CD4-positive, alpha-beta T cell treated with Interleukin-4 for 4 hours (primary cell): ENCODE measurements at places on chromosomes 1 and 21.

DNA sequence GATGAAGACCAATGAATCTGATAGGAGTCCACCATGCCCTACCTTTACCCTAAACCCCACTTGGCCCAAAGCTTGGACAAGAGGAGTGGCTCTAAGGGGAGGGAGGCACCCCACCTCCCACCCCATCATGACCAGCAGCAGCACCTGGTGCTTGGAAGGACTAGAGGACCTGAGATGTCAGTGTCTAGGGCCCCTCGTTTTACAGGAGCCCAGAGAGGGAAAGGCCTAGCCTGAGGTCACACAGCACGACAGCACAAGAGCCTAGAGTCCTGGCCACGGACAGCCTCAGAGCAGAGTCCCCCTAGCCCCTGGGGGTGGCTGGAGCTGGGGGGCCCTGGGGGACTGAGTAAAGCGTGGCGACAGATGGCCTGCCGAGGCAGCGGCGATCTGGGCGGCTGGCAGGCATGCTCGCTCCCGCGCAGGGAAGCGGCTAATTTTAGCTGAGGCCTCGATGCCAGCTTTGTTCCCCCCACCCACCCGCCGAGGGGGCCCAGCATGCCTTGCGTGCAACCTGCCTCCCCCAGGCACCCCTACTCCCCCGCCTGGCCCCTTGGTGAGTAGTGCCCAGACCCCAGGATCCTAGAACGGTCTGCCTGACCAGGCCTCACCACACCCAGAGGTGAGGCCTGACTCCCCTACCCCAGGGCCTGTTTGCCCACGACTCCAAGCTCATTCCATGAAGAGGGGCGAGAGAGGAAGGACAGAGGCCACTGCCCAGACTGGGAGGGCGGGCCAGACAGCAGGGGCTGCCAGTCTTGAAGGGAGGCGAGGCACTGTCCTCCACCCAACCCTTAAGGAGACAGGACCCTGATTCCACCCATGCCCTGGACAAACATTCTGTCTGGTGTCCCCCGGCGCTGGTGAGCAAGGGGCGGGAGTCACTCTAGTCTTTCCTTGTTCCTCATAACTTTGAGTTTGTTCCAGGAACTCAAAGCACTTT, 39.0 kb downstream of the AHDC1 start:
- no peak for DNase-seq

GRCh38 chr1:245704341-245704740, 549.6 kb downstream of the KIF26B start:
- DNase-seq = no peak

- DNase-seq = no peak
Measured at GRCh38 chr1:92066321-92066720, 8.9 kb downstream of the SETSIP start.

DNA sequence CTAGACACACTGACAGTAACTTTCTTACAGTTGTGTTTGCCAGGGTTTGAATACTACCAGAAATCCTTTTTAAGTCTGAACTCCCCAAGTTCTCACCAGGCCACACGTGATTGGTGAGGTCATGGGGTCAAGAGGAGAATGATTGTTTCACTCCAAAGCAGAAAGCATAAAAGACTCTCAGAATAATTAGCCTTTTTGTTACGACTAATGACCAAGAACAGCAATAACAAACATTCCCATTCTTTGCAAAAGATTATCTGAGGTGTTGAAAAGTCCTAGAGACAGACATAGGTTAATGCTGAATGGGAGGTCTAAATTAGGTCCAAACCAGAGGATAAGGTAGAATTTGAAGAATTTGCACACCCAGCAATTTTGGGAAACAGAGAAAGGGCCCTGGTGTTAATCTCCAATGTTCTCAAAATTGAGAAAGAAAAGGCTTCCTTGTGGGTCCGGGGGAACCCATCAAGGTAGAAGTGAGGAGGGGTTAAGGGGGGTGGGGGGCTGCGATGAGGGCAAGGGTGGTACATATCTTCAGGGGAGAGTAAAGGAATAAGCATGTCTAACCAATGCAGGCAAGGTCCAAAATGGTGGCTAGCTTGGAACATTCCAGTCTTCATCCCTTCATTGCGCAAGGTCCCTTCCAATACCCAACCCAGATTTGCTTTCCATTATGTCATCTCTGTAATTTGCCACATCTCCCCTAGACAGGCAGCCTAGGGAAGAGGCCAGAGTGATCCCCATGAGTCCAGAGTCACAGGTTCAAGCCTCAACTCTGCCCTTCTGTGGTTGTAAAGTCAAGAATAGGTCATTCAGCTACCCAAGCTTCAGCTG, 74.6 kb upstream of the NFIA start:
- DNase-seq = no peak

- no peak for DNase-seq
Measured at GRCh38 chr1:82226186-82226505, 425.4 kb downstream of the ADGRL2 start.

- DNase-seq = no peak
Measured at GRCh38 chr1:1196431-1197187, 9.8 kb downstream of the TNFRSF18 start.

GRCh38 chr1:75275631-75276030, 141.4 kb downstream of the LHX8 start:
- DNase-seq = no peak

- DNase-seq = no peak
Measured at GRCh38 chr21:31531967-31532366, 127.5 kb upstream of the SOD1 start.

DNA sequence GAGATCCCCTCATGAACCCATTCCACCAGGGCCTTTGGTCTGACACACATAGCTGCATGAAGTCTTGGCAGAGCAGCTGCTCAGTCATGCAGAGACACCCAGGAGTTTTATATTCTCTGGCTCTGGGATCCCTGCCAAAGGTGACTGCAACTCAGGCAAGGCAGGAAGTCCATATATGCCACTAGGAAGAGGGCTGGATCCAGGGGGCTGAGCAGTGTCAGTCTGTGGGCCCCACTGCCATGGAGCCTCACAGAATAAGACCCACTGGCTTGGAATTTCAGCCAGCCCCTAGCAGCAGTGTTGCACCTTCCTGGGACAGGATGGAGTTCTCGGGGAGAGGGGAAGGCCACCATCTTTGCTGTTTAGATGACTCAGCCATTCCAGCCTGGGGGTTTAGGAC, 199.7 kb downstream of the TBX15 start:
- no peak for DNase-seq

DNA sequence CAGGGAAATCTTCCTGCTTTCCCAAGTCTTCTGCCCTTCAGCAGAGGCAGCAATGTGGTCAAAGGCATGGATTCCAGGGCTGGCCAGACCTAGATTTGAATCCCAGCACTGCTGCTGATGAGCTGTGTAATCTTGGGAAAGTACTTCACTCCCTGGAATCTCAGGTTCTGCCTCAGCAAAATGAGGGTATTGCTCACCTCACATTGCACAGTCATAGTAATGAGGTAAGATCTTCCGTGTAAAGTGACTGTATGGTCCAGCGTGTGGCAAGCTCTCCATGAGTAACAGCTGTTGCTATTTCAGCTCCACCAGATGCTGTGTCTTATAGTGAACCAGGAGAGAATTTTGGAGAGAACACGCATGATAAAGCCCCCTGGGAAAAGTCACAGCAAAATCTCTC, 56.1 kb upstream of the F3 start:
- DNase-seq = no peak

DNA sequence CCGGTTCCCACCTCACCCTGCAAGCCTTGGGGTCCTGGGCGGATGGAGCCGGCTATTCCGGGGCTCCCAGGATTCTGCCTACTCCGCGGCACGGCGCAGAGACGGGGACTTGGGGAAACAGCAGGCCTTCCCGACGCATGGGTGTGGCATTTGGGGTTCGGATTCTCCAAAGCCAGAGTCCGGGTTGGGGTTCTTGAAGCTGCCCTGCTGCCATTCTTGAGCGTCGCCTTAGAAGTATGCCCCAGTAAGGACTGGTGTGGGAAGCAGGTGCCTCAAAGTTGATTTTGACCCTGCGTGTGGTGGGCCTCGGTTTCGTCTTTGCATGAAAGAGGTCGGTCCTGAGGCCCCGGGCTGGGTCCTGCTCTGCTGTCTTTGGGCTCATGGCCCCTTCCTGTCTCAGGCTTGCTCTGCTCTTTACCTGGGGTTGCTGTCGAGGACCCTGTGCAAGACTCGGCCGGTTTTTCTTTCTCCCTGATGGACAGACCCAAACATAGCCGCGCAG, 696 bp downstream of the GUK1 start:
- DNase-seq = peak; percentile 10

DNA sequence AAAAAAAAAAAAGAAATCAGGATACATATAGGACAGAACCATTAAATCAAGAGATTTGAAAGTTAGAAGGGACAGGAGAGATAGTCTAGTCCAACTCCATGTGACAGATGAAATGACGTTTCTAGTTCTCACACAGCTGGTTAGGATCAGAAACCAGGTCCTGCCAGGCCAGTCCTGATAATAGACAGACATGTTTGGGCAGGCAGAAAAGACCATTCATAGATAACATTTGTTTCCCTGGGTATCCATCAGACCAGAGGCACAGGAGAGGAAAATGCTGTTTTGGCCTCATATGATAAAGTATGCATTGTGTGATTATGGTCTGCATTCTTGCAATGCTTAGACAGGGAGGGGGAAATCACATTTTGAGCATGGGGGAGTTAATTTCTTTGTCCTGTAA, 29.3 kb downstream of the ZBTB8B start:
- no peak for DNase-seq

DNA sequence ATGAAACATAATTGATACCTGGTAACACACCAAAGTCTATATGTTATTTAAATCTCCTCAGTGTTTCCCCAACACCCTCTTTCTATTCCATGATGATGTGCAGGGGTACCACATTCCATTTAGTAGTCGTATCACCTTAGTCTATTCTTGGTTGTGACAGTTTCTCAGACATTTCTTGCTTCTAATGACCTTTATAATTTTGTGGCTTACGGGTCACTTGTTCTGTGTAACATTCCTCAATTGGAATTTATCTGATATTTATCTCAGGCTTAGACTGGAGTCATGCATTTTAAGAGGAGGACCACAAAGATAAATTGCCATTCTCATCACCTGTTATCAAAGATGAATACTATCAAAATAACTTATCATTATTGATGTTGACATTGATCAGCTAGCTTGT, 679.6 kb downstream of the USP25 start:
- DNase-seq = no peak

- DNase-seq = no peak
Measured at GRCh38 chr1:245788269-245788668, 633.5 kb downstream of the KIF26B start.

- DNase-seq = no peak
Measured at GRCh38 chr1:209648931-209649776, 3.1 kb downstream of the LAMB3 start.

DNA sequence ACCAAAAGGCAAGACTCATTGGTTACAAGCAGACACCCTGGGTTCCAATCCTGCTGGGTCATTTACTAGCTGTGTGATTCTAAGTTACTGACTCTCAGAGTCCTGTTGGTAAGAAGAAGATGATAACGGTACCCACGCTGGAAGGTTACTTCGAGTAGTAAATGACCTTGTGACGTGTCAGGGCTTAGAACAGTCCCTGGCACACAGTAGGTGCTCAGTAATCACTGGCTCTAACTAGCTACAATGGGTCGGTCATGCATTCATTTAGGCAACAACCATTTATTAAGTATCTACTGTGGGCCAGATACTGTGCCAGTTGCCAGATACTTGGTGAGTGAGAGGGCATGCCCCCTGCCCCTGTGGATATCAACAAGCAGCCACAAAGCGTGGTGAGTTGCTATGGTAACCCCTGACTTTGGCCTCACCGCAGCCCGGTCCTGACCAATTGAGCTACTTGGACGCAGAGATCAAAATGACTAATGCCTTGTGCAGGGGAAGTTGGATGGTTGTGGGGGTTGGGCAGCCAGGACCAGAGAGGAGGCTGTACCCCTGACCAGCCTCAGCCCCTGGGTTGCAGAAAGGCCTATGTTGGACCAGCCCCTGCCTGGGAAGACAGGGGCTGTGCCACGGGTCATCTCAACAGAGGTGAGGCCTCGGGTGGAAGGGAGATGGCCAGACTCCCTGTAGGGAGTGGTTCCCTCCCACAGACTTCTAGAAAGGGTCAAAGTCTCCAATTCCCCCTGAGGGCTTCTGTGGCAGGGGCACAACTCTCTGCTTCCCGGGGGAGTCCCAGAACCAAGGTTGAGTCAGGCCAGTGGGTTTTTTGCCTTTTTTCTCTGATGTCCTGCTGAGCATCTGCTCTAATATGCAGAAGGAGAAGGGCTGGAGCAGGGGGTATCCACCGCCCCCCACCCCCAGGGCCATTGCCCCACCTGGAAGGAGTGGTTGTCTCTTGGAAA, 16.0 kb downstream of the DHRS3 start:
- no peak for DNase-seq

DNA sequence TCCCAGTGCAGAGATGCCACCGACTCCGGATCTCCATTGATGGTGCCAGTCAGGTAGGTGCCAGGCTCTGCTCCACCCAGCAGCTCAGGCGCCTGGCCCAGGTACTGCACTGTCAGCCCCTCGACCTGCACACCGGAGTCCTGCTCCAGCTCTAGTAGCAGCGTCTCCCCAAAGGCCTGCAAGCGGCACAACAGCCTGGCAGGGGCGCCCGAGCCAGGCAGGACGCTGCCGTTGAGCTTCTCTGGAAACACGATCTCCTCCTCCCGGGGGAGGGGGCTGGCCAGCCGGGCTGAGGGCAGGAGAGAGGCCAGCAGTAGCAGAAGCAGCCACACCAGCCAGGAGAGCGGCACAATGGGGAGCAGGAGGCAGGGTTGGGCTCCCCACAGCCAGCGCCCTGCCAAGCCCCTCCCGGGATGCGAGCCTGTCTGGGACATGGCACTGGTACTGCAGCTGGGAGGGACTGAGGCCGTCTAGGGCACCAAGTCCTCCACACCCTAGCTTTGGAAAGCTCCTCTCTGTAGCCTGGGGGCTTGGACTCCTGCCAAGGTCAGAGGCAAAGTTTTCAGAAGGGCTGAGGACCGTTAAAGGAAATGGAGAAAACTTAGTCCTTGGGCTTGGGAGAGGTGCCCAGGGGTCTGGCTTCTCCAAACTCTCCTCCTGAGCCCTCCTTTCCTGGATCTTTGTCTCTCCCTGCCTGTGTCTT, 509 bp downstream of the ADAMTS4 start:
- DNase-seq = no peak

DNA sequence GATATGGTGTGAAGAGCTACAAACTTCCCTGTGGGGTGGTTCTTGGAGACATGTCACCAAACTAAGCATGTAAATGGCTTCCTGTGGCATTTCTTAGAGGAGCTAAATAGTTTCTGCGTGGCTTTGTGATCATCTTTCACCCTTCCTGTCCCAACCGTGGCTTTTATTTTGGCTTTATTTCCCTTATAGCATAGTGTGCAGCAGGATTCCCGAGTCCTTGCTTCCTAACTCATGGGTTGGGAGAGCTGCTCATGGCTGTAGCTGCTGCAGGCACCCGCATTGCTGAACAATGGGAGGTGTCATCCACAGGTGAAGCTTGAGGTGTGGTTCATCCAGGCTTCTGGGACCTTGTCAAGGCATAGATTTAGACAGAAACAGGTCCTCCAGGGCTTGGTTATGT, 192.0 kb downstream of the SDCCAG8 start:
- no peak for DNase-seq

GRCh38 chr1:211870156-211870555, 39.6 kb upstream of the LPGAT1 start:
- no peak for DNase-seq

- no peak for DNase-seq
Measured at GRCh38 chr1:175889848-175890247, 146.5 kb upstream of the TNR start.
